Temporal lobe (tissue), 4 donors: ENCODE measurements at places on chromosomes 6 and 20. TPM values are rescaled to one million over a fixed set of nuclear protein-coding genes. Genes with fewer than 3 reads are reported as not detected.

Gene ULBP1
- 2.5 TPM for total RNA-seq

Gene FAM184A
- total RNA-seq: 29.7 TPM

Gene QRSL1
- 15.5 TPM for total RNA-seq

Gene DNAAF9
- 36.9 TPM for total RNA-seq

Gene RAET1G
- 0.25 TPM for total RNA-seq

Gene RBPJL
- not detected for total RNA-seq

Gene HUS1B
- total RNA-seq: 0.74 TPM

Gene GFRA4
- total RNA-seq: not detected

Gene NKX2-2
- total RNA-seq: 0.98 TPM
